ENCODE measurements at places on chromosomes 4 and X. TPM values are rescaled to one million over a fixed set of nuclear protein-coding genes. Genes with fewer than 3 reads are reported as not detected.

CDKL5 gene
- 19.3 TPM for total RNA-seq

VGLL1 gene
- not detected for total RNA-seq

TTC29 gene
- 6.5 TPM for total RNA-seq

STK32B gene
- total RNA-seq = 1.6 TPM

CT55 gene
- not detected for total RNA-seq

PRRG3 gene
- total RNA-seq = 7.0 TPM
